ENCODE measurements at places on chromosomes 13 and 19. TPM values are rescaled to one million over a fixed set of nuclear protein-coding genes. Genes with fewer than 3 reads are reported as not detected.

The FAM216B gene
- not detected for polyA plus RNA-seq

The SLC46A3 gene
- polyA plus RNA-seq = 39.8 TPM

The SERPINE3 gene
- polyA plus RNA-seq = not detected

The ITGBL1 gene
- not detected for polyA plus RNA-seq

The FCAR gene
- polyA plus RNA-seq = not detected

The EBI3 gene
- polyA plus RNA-seq = not detected

The NLRP7 gene
- polyA plus RNA-seq = not detected

The RYR1 gene
- not detected for polyA plus RNA-seq

The UBL3 gene
- 27.3 TPM for polyA plus RNA-seq

The ATP1A3 gene
- 0.54 TPM for polyA plus RNA-seq

The RGCC gene
- 284 TPM for polyA plus RNA-seq

The PSG6 gene
- polyA plus RNA-seq = not detected

The RFX1 gene
- polyA plus RNA-seq = 1.0 TPM

The RDH13 gene
- polyA plus RNA-seq = 24.8 TPM

The ERICH6B gene
- not detected for polyA plus RNA-seq

The ANO8 gene
- polyA plus RNA-seq = 0.26 TPM

The SCN1B gene
- polyA plus RNA-seq = not detected

The ZNF527 gene
- 11.9 TPM for polyA plus RNA-seq

The TBXA2R gene
- 6.4 TPM for polyA plus RNA-seq
